Testis (tissue), 5 donors: ENCODE measurements at places on chromosomes 3 and 15.
A peak's percentile ranks its signal among the peaks of the same experiment; 100 is the strongest.

- DNase-seq: no peak
Measured at GRCh38 chr3:18593231-18593630, 168.1 kb upstream of the SATB1 start.

DNA sequence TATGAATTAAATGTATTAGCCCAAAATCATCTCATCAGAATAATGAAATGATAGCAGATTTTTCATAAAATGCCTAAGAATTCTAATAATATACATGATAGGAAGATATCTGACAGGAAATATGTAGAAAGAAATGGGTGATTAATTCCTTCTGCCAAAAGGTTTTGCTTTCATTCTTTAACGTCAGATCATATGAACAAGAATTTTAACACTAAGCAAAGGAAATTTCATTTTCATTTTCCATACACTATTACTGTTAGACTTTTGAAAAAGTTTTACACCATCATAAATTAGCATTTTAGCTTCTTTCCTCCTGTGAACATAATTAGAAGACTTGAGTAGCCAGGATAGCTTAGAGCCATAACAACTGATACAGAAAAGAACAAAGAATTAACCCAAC is 1099.9 kb downstream of the NSUN3 start:
- no peak for DNase-seq

DNA sequence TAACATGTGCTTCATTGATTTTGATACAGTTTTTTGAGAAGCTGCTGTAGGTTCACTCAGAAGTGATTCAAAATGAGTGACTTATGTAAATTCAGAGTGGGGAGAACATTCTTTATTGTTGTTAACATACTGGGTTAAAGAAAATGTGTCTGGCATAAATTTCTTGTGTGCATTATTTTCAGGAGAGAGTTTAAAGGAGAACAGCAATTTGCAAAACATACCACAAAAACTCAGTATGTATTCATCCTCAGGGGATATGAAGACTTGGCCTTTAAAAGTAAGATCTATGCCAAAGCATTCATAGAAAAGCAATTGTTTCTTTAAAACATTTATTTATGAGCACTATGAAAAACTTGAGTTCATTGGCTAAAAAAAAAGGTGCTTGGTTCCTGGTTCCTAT is 1089.8 kb downstream of the ROBO2 start:
- DNase-seq: no peak

DNA sequence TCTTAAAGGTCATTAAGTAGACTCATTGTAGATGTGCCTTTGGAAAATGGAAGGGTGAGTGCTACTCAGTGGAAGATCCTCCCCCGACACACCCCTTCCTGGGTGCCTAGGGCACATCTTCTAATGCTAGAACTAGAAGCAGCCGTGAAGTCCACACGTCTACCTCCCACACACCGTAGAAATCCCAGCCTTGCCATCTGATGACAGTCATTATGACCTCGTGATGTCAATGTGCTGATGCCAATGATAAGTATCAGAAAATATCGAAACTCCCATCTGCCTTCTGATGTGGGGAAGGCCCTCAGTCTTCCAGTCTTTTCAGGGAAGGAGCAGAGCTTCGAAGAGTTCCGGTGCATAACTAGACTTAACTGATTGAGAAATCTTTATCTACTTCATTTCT is 282.1 kb upstream of the ROPN1 start:
- no peak for DNase-seq

GRCh38 chr3:150515210-150515609 is 31.1 kb downstream of the SERP1 start:
- DNase-seq: no peak

GRCh38 chr3:22244761-22245521 is 493.9 kb upstream of the ZNF385D start:
- no peak for DNase-seq

DNA sequence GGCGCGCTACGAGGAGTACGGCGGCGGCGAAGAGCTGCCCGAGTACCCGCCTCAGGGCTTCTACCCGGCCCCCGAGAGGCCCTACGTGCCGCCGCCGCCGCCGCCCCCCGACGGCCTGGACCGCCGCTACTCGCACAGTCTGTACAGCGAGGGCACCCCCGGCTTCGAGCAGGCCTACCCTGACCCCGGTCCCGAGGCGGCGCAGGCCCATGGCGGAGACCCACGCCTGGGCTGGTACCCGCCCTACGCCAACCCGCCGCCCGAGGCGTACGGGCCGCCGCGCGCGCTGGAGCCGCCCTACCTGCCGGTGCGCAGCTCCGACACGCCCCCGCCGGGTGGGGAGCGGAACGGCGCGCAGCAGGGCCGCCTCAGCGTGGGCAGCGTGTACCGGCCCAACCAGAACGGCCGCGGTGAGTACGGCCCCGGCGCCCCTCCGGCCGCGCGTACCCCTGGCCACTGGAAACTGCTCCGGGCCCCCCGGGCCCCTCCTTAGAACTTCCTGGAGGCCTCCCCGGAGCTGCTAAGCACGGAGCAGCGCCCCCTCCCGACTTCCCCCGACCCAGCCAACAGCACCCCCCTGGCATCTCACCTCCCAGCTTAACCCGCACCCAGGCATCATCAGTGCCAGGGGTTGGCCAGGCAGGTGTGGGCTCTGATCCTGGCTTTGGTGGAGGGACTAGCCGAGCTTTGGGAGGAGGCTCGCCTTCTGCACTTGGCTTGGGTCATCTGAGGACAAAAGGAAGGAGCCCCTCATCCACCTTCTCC is 1.4 kb downstream of the LOXL1 start:
- DNase-seq: peak; percentile 73

DNA sequence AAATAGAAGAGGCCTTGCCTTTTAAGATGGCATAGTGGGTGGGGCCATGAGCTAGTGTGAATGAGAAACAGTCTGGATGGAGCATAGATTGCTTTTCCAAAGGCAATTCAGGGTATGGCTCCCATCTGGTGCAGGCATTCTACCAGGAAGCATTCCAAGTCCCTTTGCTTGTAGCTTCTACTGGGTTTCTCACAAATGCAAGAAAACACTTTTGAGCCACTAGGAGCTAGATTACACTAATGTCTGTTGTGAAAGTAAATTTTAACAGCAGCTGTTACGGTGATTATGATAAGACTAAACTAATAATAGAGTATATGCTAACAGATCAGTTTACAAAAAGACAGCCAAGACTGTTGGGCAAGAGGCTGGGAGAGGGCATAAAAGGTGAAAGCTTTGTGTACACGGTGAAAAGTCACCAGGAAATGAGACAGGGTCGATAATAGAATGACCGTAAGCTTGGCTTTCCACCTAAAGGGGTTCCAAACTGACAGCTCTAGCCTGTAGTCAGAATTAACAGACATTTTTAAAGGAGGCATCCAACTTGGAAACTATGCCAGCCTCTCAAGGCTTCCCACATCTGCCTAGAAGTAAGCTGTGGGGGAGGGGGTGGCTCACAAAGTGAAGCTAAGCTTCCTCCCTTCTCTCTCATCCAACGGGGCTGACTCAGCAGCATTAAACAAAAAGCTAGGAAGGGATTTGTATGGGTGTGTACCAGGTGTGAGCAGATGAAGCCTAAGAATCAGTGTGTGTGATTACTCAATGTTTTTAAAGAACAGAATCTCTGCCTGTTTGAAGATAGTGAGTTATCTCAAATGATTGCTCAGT is 61.1 kb upstream of the GPD1L start:
- no peak for DNase-seq

DNA sequence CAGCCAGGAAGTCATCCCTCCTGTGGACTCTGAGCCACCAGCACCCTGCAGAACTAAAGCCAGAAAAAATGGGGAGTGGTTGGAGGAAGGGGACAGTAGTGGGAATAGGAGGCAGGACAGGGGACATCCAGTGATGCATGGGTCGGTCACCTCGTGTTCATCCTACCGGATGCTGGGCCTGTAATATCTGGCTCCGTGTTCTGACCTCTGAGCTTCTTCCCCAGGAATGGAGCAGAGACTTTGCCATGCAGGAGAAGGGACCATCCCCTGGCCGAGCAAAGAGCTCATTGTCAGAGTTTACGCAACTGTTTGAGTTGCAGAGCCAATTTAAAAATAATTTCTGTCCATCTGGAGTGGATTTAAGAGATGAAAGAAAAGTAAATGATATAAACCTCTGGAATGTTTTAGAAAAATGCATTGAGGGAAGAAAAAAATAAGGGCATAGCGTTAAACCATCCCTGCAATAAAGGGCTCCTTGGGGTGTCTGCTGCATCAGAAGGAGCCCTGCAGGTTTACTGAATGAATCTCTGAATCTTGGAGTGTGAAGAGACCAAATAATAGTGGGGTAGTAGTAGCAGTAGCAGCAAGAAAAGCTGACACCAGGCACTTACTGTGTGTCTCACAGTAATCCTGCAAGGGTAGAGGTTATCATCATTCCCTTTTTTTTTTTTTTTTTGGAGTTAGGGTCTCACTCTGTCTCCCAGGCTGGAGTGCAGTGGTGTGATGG is 70.9 kb downstream of the AAGAB start:
- DNase-seq: no peak

- DNase-seq: no peak
Measured at GRCh38 chr3:194689493-194689944, 3.8 kb downstream of the FAM43A start.

DNA sequence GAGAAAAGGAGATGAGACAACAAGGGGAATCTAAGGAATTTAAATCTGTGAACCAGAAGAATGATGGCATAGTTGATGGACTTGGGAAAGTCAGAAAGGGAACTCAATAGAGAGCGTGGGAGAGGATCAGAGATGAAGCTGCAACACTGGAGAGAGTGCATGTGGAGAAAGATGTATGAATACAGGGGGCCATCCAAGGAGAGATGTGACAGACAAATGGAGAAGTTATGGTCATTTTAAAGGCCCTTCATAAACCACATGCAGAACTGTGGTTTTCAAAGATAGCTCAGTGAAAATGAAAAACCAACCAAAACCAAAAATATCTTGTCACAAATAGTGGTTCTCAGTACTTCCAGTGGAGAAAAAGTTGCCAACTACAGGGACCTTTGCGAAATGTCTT is 265.2 kb downstream of the SUCLG2 start:
- DNase-seq: no peak

DNA sequence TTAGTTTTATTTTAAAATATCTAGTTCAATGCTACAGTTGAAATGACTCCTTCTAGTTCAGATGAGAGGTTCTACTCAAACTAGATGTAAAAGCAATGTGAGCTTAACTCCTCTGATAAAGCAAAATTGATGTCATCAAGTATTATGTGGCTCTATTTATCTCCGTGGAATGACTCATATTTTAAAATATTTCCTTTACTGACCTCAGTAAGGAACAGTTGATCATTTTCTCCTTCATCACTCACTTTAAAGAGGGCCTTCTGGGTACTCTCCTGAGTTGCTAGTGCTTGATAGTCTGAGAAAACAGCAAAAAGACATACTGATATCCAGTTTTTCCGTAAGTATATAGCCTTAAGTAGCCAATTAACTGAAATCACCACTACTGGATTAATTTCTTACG is 1099.3 kb downstream of the ROBO2 start:
- no peak for DNase-seq

DNA sequence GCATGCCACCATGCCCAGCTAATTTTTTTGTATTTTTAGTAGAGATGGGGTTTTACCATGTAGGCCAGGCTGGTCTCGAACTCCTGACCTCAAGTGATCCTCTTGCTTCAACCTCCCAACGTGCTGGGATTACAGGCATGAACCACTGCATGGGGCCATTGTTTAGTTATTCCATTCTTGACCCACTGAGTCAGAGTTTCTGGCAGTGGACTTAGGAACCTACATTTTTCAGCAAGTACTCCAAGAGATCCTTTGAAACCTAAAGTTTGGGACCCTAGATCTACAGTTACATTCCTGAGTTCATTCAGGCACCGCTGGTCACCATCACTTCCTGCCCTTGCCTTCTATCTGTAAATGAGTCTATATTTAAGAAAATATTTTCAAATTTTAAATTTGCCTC is 1.4 kb upstream of the TNFSF10 start:
- DNase-seq: no peak

- peak; percentile 40 for DNase-seq
Measured at GRCh38 chr15:90901175-90902039, 1.7 kb upstream of the MAN2A2 start.

- no peak for DNase-seq
Measured at GRCh38 chr15:38217788-38218609, 34.6 kb upstream of the SPRED1 start.

DNA sequence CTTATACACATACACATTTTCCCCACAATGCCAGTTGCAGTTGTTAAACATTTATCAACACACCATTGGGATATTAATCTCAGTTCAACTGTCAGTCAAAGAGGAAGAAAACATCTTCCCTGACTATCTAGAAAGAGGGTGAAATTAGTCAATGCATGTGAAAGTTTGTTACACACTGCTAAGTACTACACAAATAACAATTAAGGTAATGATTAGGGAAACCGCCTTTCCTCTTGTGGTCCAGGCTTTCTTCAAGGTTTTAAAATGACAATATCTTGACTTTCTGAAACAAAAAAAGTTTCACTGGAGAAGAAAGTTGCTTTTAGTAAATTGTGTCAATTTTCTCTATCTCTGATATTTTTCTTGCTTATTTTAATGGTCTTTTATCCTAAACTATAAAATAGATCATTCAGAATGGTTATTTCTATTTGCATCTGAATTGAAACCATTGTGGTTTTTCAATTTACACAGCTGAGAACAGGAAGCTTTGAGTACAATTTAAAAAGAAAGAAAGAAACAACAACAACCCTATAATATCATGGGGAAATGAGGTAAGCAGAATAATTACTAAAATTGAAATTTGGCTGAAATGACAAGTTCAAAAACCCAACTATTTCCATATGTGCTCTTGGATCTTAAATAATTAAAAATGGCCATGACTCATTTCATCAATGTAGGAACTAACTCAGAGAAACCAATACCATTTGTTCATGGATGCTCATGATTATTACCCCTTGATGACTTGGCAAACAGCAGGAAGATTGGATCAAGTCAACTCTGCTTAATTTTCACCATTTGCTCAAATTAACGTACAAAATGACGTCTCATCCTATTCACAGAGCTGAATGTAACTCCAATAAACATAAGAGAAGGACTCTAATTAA is 31.7 kb downstream of the GPR149 start:
- DNase-seq: no peak

DNA sequence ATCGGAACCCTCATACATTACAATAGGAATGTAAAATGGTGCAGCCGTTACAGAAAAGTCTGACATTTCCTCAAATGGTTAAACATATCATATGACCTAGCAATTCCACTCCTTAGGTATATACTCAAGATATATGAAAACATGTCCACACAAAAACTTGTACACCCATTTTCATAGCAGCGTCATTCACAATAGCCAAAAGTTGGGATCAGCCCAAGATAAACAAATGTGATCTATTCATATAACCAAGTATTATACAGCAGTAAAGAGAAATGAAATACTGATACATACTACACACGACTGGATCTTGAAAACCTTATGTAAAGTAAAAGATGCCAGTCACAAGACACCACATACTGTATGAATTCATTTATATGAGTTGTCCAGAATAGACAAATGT is 102.4 kb downstream of the MSL2 start:
- no peak for DNase-seq

DNA sequence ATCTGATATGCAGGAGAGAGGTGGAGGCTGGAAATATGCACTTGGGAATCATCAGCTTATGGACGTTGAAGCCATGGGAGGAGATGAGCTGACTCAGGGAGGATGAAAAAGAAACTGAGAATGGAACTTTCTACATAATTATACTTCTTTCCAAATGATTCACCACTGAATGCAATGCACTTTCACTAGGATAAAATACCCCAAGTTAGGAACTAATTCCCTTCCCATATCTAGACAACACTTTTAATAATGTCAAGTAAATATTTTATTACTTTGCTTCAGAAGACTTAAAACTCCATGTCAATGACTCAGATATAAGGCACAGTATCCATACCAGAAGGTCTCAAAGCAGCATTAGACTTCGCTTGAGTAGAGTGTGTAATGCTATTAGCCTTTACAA is 24.2 kb downstream of the NPTN start:
- DNase-seq: no peak

- no peak for DNase-seq
Measured at GRCh38 chr3:192577271-192577670, 150.1 kb downstream of the FGF12 start.
